Myocyte (in vitro differentiated cells): ENCODE measurements at places on chromosomes 2 and 18. TPM values are rescaled to one million over a fixed set of nuclear protein-coding genes. Genes with fewer than 3 reads are reported as not detected.

Gene PAX3
- total RNA-seq, result 2.2 and 2.7 TPM in 2 replicates

Gene MEP1B
- 0.08 TPM in 1 of 2 replicates, not detected in the other for total RNA-seq

Gene GAD1
- 0.35 and 0.83 TPM in 2 replicates for total RNA-seq

Gene CROCC2
- 0.05 TPM in 1 of 2 replicates, not detected in the other for total RNA-seq

Gene CYS1
- total RNA-seq, result 0.16 and 1.1 TPM in 2 replicates

Gene ASB18
- total RNA-seq, result 0.24 and 0.31 TPM in 2 replicates

Gene CRYGD
- total RNA-seq, result not detected in 2 replicates

Gene TRABD2A
- 0.73 and 1.4 TPM in 2 replicates for total RNA-seq

Gene PLEKHA3
- 11.2 and 11.6 TPM in 2 replicates for total RNA-seq

Gene ITPRIPL1
- 0.29 TPM in 1 of 2 replicates, not detected in the other for total RNA-seq

Gene CD226
- 0.16 TPM in 2 replicates for total RNA-seq

Gene GALNT13
- 1.7 and 2.2 TPM in 2 replicates for total RNA-seq

Gene SRSF7
- total RNA-seq, result 68.9 and 75.2 TPM in 2 replicates

Gene CYTIP
- total RNA-seq, result 1.9 and 2.4 TPM in 2 replicates

Gene TDRD15
- not detected in 2 replicates for total RNA-seq

Gene UGT1A9
- total RNA-seq, result not detected in 2 replicates

Gene SLC5A7
- total RNA-seq, result not detected in 2 replicates

Gene SERPINB4
- not detected in 2 replicates for total RNA-seq

Gene EIF2AK3
- total RNA-seq, result 10.6 and 16.5 TPM in 2 replicates

Gene FAM210A
- total RNA-seq, result 20.8 and 31.7 TPM in 2 replicates

Gene C2orf80
- total RNA-seq, result not detected in 2 replicates

Gene CHRNG
- total RNA-seq, result 697 and 1,132 TPM in 2 replicates

Gene DNER
- 0.05 TPM in 1 of 2 replicates, not detected in the other for total RNA-seq

Gene CCDC68
- total RNA-seq, result not detected in 2 replicates

Gene IL37
- not detected in 2 replicates for total RNA-seq

Gene SERPINB3
- total RNA-seq, result not detected in 2 replicates

Gene IL36G
- not detected in 2 replicates for total RNA-seq

Gene CCDC141
- total RNA-seq, result 32.4 and 61.8 TPM in 2 replicates

Gene PCARE
- total RNA-seq, result 0.31 and 0.32 TPM in 2 replicates

Gene MAPK4
- not detected in 2 replicates for total RNA-seq
